Skin of body (tissue), 3 donors: ENCODE measurements at places on chromosomes 7 and 10.
A peak's percentile ranks its signal among the peaks of the same experiment; 100 is the strongest.

DNA sequence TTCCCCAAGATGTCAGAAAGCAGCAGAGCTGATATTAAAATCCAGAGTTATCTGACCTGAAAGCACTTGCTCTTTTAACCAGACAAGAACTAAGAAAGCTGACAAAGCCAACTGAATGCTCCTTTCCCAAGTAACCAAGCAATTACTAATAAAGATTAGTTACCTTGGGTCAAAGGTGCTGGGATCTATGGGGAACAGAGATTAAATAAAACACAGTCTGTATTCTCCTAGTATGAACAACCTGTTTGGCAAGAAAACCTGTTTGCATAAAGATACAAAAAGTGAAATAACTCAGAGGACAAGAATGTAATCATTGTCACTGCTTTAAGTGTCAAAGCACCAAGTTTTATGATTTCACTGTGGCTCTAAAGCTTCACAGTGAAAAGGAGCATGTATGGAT, 35.7 kb downstream of the ITPRID1 start:
- no peak for DNase-seq

GRCh38 chr7:28981161-28981465, 23.0 kb upstream of the TRIL start:
- no peak for DNase-seq

GRCh38 chr10:25226775-25227682, 52.2 kb downstream of the GPR158 start:
- DNase-seq = no peak

DNA sequence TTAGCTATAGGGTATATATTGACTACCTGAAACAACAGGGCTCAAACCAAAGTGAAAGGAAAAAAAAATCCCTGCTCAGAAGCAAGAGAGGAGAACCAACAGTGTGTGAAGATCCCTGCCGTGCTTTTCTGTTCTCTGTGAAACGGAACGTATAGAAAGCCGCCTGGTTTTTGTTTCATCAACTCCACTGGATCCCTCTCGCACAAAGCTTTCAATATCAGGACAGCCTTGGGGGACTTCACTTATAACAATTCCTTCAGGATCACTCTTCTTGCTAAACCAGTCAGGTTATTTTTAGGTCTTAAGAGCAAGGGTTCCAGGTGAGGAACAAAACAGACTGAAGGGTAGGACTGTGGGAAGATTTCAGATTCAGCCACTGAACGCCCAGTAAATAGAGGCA, 151.1 kb upstream of the CACNA2D1 start:
- no peak for DNase-seq

DNA sequence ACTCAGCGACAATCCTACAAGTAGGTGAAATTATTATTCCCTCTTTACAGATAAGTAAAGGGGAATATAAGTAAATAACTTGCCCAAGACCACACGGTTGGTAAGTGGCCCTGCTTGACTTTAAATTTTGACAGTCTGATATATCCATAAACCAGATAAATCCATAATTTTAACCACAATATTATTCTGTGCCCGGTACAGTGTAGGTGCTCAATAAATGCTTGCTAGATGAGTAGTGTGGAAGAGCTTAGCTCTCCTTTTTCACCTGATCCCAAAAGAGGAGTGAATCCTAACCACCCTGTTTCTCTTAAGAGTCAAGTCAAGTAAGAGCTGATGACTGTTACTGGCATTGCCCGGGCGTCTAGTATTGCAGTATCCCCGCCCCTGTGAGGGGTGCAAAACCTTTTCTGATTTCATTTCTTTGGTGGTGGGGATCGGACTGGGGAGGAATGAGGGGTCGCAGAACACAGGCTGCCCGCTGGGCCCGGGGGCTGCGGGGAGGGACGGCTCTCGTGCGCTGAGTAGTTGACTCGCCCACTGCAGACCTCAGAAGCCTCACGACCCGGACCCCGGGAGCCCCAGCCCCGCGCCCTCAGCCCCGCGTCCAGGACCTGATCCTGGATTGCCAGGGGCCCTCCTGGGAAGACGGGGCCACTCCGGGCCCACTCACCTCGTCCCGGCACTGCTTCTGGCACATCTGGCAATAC, 490 bp downstream of the KIN start:
- no peak for DNase-seq

- no peak for DNase-seq
These were observed 42.1 kb upstream of the PCBD1 start for GRCh38 chr10:70930263-70931000.

GRCh38 chr7:47932016-47932415, 16.2 kb downstream of the PKD1L1 start:
- DNase-seq = no peak

DNA sequence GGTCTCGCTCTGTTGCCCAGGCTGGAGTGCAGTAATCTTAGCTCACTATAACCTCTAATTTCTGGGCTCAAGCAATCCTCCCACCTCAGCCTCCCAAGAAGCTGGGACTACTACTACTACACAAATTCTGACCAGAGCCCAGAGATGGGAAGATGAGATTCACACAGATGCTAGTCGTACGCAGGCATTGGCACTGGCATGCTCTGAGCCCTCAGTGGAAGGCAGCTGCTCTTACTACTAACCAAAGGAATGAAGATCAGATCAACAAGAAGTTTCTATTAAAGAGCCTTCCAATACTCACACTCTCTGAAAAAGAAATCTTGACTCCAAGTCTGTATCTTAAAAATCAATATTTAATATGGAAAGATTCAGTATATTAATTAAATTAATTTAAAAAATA, 10.7 kb downstream of the GDF2 start:
- DNase-seq = no peak

DNA sequence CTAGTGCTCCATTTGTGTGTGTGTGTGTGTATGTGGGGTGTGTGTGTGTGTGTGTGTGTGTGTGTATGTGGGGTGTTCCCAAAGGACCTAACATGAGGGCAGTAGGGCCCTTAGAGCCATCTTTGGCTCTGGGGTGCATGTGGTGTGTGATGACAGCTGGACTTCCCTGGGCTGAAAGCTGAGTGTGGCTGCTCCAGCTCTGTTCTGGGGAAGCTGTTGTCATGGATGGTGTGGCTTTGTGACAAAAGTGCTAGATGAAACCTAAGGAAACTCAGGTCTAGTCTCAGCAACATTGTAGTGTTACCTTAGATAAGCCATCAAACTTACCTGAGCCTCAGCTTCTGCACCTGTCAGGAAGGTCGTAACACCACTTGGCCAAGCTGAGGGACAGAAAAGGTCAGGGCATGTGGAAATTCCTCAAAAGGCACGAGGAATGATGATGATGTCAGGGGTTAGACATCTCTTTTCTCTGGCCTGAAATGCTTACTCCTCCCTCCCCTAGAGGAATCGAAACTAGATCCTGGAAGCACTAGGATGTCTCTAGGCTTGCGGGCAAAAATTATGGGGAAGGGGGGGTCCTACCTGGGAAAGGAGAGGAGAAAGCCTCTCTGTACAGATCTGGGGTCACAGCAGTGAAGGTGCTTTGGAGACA, 115.4 kb downstream of the RPS24 start:
- DNase-seq = peak; percentile 43

DNA sequence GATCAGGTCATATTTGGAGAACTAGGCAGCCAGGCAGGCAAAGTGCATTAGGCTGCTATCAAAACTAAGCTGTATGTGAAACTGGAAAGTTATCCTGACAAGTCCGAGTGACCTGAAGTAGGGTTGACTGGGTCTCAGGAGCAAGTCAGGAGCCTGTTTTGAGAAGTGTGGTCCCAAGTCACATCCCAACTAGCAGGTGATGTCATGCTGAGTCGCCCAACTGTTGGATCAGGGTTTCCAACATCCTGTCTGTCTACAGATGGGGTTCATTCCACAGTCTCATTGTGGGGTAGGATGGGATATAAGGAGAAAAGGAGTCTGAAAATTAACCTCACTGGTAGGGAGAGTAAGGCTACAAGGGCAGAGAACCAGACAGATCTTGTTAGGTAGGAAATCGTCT, 27.0 kb downstream of the SLC26A4 start:
- no peak for DNase-seq

GRCh38 chr7:123745437-123745836, 3.4 kb downstream of the WASL start:
- no peak for DNase-seq

DNA sequence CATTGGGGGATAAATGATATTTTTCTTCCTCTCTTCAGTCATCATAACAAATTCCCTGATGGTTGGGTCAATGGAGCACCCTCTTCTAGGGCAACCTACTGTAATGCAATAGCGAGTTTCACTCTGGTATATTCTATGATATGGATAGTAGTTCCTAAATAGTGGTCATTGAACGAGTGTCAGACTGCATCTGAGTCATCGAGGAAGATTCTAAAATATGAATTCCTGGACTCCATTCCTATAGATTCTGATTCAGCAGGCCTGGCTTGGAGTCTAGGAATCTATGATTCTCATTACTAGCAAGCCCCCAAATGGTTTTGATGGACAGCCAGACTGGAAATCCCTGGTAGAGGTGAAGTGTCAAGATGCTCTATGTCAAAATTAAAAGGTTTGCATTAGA, 254.5 kb downstream of the BUB3 start:
- no peak for DNase-seq
